ENCODE measurements at places on chromosomes 5 and 9.

DNA sequence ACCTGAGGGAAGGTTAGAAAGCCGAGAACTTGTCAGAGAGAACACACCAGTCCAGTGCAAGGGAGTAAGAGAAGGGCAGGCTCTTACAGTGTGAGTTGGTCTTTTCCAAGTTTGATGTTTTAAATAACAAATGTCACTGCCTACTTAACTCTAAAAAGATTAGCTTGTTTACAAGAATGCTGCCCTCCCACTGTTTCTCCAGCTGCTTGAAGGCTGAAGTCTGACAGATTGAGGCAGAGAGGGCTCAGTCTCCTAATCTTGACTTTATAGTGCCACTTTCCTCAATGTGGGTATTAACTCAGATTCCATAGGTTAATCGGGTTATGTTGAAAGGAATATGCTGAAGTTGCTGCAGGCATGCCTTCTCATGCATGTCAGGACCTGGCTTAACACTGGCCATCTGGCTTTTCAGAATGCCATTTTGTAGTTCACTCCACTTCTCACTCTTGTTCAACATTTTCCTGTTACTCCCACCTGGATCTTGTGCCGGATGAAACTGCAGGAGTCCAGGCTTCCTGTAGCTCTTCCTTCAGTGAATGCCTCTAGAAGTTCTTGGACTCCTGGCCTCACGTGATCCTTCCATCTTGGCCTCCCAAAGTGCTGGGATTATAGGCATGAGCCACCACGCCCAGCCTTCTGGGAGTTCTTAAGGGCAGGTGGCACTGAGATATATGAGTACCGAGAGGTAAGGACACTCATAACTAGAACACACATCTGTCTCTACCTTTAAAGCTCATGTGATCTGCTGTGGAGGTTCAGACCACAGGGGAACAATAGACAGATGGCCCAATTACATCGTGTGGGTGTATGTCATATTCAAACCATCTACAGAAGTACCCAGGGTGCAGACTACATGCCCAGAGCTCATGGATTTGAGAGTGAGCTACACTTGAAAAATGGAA is 249.7 kb downstream of the ARHGAP26 start:
- DNase-seq, result no peak

DNA sequence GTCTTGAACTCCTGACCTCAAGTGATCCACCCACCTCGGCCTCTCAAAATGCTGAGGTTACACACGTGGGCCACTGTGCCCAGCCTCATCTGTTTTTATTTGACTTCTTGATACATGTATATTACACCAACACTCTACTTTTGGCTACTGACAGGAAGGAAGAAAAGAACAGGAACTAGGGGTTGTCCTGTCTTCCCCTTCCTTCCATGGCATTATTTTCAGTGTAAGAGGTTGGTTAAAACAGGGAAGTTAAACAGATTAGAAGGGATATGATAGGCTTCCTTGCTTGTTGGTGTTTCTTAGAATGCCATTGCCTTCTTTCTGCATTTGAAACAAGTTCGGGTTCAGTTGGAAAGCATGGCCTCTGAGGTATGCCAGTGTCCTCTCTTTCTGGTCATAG is 312.8 kb downstream of the NDUFS4 start:
- no peak for DNase-seq

DNA sequence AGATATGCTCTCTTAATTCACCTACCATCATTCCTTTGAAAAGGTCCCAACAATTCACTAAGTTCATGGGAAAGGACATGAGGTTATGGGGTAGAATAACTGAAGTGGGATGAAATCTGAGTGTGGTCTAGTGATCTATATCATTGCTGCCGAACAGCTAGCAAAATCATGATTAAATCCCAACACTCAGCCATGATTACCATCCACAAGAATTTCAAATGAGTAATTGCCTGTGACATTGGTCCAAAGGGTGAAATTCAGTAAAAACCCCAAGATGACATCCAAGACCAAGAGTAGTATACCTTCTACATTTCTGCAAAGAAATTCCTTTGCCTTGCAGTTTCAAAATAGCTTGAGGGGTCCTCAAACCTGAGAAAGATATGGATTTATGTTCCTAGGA is 225.6 kb downstream of the SPOCK1 start:
- no peak for DNase-seq

- DNase-seq, result no peak
Measured at GRCh38 chr5:79075646-79076426, 6.3 kb downstream of the BHMT2 start.

DNA sequence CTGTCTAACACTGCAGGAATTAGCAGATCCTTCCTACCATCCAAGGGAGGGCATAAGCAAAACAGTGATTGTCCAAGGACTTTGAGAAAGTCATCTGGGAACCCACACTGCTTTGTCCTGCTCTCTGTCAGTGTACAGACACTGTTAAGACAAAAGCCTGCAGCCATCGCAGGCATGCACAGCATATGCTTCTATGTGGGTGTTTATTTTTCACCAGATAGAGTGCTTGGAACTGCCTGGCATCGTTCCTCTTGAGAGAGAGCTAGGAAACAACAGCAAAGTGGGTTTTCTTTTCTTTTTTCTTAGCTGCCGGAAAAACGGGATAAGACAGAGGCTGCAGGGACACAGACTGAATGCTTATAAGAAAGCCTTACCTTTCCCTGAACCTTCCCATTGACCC is 212.3 kb downstream of the ICE1 start:
- DNase-seq, result no peak

DNA sequence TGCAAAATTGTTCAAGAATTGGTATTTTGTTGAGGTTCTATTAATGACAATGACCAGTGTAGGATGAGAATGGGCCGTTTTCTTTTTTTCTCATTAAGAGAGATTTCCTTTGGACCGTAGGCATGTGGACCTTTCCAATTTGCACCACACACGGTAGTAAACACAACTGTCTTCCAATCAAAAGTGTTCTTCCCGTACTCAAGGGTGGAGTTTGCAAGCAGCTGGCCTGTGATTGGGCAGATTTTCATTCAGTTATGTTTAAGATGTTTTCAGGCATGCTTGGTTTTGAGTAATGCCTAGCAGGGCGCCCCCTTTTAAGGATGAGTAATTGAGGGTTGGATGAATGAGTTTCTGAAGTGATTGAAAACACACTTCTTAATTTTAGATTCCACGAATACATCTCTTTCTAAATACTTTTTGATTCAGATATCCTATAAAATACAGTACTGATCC is 2.5 kb downstream of the KDM3B start:
- peak; percentile 53 for DNase-seq

DNA sequence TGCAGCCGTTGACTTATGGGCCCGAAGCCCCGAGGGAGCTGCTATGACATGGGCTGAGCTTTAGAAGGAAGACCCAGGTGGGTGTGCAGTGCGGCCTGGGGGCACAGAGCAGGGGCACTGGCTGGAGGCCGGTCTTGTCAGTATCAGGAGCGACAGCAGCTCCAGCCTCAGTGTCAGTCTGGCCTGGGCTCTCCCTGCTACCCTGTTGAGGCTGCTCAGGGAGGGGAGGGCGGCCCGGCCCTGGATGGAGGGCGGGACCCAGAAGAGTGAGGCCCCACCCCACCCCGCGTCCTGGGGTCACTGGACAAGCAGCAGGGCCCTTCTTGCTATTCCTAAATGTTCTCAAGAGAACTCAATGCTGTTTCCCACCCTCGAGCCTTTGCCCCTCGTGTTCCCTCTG is 18.0 kb downstream of the GFI1B start:
- no peak for DNase-seq

- no peak for DNase-seq
Measured at GRCh38 chr5:98940581-98940980, 11.8 kb upstream of the CHD1 start.

GRCh38 chr5:106312360-106312759 is 1358.4 kb downstream of the EFNA5 start:
- DNase-seq, result no peak

DNA sequence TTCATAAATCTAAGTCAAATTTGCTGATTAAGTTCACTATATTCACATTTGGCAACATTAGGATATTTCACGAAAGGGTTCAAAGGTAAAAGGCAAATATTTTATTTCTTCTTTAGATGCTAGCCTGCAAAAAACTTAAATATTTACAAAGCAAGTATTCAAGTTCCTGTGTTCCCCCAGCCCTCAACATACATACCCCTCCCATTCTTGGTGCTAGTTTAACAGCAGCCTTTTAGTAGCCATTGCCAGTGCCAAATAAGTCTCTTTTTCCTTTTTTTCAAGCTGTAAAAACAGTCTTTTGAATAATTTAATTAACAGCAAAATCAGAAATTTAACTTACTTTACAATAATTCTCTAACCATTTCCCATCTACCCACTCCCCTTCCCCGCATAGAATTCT is 288.5 kb upstream of the TMEM161B start:
- no peak for DNase-seq

DNA sequence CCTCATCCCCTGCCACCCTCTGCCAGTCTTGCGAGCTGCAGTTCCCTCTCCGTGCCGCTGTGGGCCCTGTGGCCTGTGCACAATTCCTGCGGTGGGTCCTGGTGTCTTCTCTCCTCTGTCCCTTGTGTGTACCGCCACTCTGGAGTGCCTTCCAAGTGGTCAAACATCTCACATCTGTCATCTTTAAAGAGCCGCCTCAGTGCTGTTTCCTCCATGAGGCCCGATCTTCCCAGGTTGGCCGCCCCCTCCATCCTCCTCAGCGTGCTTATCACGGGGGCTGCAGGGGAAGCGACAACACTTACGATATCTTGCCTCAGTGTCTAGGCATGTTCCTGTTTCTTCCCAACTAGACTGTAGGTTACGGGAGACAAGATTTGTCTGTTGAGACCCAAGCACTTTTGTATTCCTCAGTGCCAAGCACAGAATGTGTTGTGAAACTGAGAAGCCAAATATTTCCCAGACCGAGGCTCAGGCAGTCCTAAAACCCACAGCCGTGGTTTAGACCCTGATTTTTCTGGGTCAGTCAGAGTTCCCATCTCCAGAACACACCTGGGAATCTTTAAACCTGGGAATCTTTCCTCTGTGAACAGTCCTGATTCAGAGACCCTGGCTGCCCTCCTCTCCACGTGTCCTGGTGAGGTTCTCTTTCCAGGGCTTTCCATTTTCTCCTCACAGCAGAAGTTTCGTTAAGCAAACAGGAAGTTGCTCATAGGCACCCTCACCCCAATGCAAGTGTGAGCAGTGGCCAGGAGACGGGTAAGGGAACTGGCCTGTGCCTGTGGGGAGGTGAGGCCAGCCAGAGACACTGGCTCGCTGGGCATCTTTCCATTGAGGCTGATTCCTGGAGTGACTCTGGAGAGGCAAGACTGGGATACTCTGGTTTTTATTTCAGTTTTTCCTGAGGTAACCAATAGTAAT is 28.8 kb downstream of the SLC46A2 start:
- no peak for DNase-seq

DNA sequence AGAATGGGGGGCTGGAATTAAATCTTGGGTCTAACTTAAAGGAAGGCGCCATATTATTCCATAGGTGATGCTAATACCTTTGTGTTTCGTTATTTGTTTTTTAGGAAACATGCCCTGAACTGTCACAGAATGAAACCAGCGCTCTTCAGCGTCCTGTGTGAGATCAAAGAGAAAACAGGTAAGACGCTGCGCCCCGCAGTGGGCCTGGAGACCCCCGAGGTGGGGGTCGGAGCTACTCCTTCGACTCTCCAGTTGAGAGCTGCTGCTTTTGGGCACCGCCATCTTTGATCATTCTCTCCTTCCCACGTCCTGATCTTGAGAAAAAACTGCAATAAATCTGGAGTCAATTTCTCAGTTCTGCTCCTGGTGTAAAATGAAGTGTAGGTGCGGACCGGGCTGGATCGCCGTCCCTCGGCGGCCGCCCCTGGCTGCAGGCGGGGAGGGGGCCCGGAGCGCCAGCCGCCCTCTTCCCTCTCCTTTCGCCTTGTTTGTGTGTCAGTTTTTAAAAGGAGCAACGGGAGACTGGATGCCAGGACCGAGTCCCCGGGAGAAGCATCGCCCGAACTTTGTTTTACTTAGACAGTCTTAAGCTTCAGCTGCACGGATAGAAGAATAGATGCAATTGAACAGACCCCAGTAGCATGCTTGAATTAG is 1.4 kb downstream of the PBX3 start:
- peak; percentile 9 for DNase-seq

GRCh38 chr5:128480906-128481633 is 57.0 kb downstream of the FBN2 start:
- DNase-seq, result no peak

- DNase-seq, result peak; percentile 57
Measured at GRCh38 chr5:36606428-36607113, at the start of gene SLC1A3. SLC1A3 (plus strand) TSS chr5:36606606; CDS start chr5:36608424, 1,818 bp downstream.

GRCh38 chr5:137280656-137281055 is 218.5 kb downstream of the SPOCK1 start:
- DNase-seq, result no peak

- DNase-seq, result no peak
Measured at GRCh38 chr5:39742916-39743315, 318.1 kb upstream of the DAB2 start.

GRCh38 chr5:119752921-119753886 is 123.8 kb downstream of the FAM170A start:
- no peak for DNase-seq

GRCh38 chr5:175557778-175558177 is 79.4 kb downstream of the SFXN1 start:
- no peak for DNase-seq

GRCh38 chr5:135429301-135430134 is 17.6 kb downstream of the DCANP1 start:
- no peak for DNase-seq

GRCh38 chr9:106019039-106019680 is 324.8 kb downstream of the TMEM38B start:
- no peak for DNase-seq

DNA sequence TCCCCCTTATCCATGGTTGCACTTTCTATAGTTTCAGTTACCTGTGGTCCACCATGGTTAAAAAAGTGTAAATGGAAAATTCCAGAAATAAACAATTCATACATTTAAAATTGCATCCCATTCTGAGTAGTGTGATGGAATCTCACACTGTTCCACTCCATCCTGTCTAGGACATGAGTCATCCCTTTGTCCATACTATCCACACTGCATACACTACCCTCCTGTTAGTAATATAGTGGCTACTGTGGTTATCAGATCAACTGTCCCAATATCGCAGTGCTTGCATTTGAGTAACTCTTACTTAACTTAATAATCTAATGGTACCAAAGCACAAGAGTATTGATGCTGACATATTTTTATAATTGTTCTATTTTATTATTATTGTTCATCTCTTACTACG is 100.7 kb downstream of the RAB3C start:
- DNase-seq, result no peak

- no peak for DNase-seq
Measured at GRCh38 chr5:115898656-115899055, 56.9 kb downstream of the AP3S1 start.

DNA sequence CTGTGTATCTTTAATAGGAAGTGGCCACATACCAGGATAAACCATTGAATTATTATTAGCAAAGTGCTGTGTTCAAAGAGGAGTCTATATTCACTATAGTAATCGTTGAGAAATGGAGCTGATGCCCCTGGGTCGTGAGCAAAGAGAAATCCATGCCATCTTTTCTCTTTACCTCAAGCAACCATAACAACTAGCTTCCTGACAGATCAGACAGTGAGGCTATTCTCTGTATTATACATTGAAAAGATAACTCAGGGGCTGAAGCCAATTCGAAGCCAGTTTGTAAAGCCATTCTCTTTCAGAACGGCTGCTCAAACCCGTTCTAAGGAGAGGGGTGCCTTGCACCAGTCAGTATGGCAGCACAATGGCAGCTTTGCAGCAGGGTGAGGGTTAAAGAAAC is 680.6 kb downstream of the SEMA5A start:
- no peak for DNase-seq

- DNase-seq, result no peak
Measured at GRCh38 chr5:74017112-74017511, 391.1 kb downstream of the ARHGEF28 start.

GRCh38 chr9:78248635-78249034 is 12.8 kb downstream of the CEP78 start:
- DNase-seq, result no peak
